ENCODE measurements at places on chromosomes 12 and 14. TPM values are rescaled to one million over a fixed set of nuclear protein-coding genes. Genes with fewer than 3 reads are reported as not detected.
A peak's percentile ranks its signal among the peaks of the same experiment; 100 is the strongest.

DNA sequence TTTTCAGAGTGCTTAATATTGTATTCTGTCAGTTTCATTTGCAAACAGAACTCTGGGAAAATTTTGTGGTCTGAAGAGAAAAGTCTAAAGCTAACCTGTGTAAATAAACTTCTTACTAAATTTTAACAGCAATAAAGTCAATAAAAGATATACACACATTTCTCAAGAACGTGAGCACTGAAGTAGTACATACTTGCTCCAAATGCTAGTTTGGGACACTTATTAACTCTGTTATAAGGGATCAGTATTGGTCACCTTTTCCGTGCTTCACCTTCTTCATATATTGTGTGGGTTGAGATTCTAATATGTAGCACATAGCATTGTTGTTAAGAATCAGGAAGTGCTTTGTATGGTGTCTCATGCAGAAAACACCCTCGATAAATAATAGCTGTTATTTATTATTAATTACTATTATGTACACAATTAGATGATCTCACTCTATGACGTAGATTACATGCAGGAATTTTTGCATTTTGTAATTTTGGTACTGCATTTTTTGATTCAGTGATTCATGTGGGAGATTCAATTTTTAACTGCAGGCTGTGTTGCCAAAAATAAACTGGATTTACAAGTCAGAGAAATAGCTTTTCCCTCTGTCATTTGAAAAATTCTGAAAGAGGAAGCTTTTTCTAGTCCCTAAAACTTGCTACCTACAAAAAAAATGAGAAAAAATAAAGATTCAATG is 300.9 kb downstream of the ACSS3 start:
- DNase-seq, result no peak

- DNase-seq, result peak; percentile 44
Observed at GRCh38 chr14:92456215-92457015, 57.2 kb upstream of the RIN3 start.

- DNase-seq, result no peak
Observed at GRCh38 chr12:18990856-18991255, 138.7 kb upstream of the PLEKHA5 start.

DNA sequence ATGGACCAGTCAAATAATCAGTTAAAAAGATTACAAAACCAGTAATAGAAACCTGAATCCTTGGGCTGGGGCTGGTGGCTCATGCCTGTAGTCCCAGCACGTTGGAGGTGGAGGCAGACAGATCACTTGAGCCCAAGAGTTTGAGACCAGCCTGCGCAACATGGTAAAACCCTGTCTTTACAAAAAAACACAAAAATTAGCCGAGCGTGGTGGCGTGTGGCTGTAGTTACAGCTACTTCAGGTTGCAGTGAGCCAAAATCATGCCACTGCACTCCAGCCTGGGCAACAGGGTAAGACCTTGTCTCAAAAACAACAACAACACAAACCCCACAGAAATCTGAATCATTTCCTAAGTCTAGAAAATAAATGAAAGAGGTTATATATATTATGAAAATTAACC is 100.6 kb downstream of the HEATR5A start:
- DNase-seq, result no peak

- DNase-seq, result no peak
Observed at GRCh38 chr14:106551265-106551664, 1024.9 kb downstream of the TMEM121 start.

DNA sequence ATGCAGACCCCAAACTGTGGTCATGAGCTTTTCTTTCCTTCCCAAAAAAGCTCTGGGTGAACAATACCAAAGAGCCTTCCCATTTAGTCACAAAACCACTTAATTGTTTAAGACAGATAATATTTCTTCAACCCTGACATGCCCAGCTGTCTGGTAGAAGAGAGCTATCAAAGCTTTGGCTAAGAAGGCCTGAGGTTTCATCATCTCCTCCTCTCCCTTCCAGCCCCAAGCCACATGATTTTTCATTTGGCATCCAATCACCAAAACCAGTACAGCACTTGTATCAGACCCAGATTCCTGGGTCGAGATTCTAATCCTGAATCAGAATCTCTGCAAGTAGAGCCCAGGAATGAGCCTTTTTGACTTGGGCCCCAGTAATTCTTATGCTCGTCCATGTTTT is 199.6 kb upstream of the TMEM260 start:
- no peak for DNase-seq

- DNase-seq, result peak; percentile 52
Observed at GRCh38 chr14:72613231-72613974, 280.5 kb downstream of the DPF3 start.

- DNase-seq, result peak; percentile 36
Observed at GRCh38 chr12:24562771-24563431, 386.0 kb downstream of the BCAT1 start.

DNA sequence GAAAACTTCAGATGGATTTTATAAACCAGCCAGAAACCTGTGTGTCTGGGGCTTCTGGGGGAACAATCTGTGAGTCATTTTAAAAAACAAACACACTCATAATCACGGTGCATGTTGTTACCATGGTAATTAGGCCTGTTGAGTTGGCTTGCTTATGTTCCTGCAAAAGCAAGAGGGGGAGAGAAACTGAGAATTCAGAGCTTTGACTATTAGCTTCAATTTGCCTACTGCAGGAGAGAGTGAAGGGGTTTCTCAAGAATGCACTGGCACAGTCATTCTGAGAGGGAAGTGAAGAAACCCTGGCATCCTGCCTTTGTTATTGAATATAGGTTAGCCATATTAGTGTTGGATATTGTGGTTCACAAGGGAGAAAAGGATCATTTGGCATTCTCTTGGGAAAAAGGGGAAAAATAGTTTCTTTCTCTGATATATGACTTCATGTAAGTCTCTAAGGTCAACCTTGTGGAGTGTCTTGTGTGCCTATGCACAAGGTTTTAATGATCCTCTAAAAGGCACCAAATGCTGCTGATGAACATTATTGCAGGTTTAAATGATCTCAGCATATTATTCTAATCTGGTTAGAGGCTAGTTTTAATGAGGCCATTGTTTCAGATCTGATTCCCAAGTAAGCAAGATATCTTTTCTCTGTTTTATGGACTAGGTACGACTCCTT is 12.9 kb downstream of the GNG2 start:
- peak; percentile 45 for DNase-seq

Gene KRT77
- total RNA-seq, result not detected

Measured in MG63 (cell line).